ENCODE measurements at places on chromosomes 12 and 14. TPM values are rescaled to one million over a fixed set of nuclear protein-coding genes. Genes with fewer than 3 reads are reported as not detected.

The DAO gene
- total RNA-seq: not detected

DNA sequence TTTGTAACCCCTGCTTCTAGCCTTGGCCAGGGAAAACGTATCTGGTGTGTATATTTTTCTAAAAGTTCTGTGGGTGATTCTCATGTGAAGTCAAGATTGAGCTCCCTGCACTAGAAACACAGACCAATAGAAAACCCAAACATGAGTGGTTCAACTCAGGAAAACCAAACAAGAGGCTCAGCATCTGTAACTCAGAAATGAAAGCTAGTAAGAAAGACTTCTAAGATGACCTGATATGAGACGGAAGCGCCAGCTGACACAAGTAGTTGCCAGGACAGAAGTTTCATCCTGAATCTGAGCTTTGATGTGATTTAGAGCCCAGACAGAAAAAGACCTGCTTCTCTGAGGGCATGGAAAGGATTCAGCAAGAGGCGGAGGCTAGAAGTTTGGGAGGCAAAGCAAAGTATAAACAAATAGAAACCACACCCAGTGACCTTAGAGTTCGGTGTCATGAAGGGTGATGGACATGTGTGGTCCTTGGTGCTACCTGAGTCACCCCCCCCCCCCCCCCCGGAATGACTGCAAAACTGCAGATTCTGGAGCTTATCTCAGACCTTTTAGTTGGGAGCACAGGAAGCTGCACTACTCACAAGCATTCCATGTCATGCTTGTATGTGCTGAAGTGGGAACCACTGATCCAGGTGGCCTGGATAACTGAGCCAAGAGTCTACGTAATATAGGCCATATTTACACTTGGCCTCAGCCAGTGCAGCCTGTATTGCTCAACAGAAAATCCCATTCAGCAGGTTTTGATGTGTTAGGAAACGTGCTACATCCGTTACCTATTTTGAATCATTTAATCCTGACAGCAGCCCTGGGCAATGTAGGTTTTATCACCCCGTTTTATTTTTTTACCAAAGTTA lies 191.3 kb downstream of the ANO6 start:
- no peak overlapping the region for H3K4me3 ChIP-seq
- DNase-seq: no peak
- peak overlapping the region; percentile 27 for H3K27ac ChIP-seq

- H3K4me1 ChIP-seq: peaks cover 5% of the 10 kb centered on the region
- no peaks in the 10 kb centered on the region for H3K27me3 ChIP-seq
- H3K4me3 ChIP-seq: no peak overlapping the region
- H3K27ac ChIP-seq: no peak overlapping the region
- H3K36me3 ChIP-seq: peaks cover 3% of the 10 kb centered on the region
- no peak for DNase-seq
Observed at GRCh38 chr14:67186789-67187584, 2.3 kb upstream of the GARIN2 start.

DNA sequence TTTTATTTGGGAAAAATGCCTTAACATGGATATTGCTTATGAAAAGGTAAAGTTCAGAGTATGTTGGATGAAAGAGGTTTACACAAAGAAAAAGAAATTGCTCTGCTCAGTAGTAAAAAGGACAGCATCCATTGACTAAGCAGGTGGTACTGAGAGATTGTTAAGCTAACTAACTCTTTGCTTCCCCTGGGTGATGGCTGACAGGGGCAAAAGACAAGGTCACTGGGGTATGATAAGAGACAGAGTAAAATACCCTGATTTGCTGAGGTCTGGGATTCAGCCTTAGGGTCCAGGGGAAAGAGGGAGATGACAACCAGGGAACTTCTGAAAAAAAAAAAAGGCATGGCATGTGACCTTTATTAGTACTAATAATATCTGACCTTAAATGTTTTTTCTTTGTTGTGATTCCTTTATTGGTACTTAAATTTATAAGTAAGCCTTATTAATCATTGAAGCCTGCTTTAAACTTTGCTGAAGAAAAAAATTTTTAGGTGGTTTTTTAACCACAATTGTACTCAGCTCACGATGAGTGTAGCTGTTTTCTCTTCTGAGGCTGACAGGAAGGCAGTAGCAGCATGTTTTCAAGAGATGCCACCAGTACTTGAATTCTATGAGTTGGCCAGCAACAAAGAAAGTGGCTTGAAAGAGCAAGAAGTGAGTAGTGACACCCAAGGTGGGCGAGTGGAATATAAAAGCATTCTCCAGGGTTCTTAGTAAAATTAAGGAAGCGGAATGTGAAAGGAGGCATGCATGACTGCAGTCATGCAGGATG lies 43.7 kb upstream of the KITLG start:
- no peaks in the 10 kb centered on the region for H3K4me1 ChIP-seq
- no peaks in the 10 kb centered on the region for H3K36me3 ChIP-seq
- DNase-seq: no peak

DNA sequence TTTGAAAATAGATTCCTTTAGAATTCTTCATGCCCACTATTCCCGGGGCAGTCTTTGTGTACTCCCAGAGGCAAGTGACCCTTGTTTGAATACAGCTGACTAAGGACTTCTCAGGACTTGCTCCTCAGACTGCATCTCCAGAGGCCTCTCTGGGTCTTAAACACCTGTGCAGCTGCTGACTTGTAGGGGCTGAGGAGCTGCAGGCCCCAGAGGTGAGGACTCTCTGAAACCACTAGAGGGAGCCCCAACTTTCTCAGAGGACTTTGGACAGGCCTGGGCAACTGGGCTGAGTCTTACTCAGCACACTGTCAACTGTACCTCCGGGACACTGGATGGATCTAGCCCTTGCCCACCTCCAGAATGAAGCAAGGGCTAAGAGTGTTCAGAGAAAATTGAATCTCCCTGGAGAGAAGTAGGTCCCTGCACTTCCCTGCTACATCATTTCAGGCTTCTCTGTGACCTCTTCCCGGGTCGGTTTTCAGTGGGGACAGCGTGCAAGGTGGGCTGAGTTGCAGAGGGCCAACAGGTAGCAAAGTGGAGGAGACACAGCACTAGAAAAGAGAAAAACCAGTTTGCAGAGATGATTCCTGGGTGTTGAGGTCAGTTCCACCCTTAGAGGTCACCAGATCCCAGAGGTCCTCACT lies 164.6 kb downstream of the TMEM117 start:
- no peak overlapping the region for H3K4me3 ChIP-seq
- no peaks in the 10 kb centered on the region for H3K27me3 ChIP-seq
- no peak overlapping the region for H3K27ac ChIP-seq
- H3K4me1 ChIP-seq: no peaks in the 10 kb centered on the region
- no peak for DNase-seq

- no peaks in the 10 kb centered on the region for H3K36me3 ChIP-seq
- peaks cover 43% of the 10 kb centered on the region for H3K27me3 ChIP-seq
- no peaks in the 10 kb centered on the region for H3K4me1 ChIP-seq
- no peak overlapping the region for H3K4me3 ChIP-seq
- DNase-seq: no peak
- no peak overlapping the region for H3K27ac ChIP-seq
Observed at GRCh38 chr12:80715713-80716249, 931 bp upstream of the MYF5 start.
